ENCODE measurements at places on chromosomes 2 and 18. TPM values are rescaled to one million over a fixed set of nuclear protein-coding genes. Genes with fewer than 3 reads are reported as not detected.
A peak's percentile ranks its signal among the peaks of the same experiment; 100 is the strongest.

DNA sequence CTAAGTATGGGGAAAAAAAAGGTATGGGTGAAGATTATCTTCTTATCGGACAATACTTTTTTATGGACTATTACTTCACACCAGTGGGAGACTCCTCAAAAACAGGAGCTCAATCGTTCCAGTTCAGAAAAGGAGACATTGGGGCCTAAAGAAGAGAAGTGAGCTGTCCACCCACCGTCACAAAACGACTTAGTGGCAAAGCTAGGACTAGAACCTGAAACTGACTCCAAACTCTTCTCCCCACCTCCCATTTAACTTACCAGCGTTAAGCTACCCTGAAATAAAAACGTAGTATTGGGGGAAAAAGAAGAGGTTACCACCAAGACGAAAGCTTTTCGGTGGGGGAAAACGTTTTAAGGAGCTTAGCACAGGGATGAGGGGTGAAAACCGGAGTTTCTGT, 503 bp downstream of the GTF3C3 start:
- no peak for DNase-seq

DNA sequence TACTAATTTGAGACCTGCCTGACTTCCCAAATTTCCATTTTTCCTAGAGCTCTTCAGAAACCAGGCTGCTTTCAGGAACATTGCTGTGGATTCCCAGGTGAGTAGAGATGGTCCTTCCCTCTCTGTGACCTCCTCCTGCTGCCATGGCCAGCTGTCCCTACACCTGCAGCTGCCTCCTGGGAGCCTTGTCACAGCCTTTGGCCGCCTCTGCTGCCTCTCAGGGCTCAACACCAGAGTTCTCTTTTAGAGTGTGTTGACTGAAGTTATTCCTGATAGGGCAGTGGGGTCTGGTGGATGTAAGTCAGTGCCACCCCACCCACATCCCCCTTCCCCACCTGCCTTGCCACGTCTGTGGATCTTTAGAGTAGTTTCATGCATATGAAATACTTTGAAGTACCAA, 22.9 kb downstream of the SPATS2L start:
- no peak for DNase-seq

GRCh38 chr18:50424877-50425690, 50.2 kb downstream of the SKA1 start:
- DNase-seq: no peak

- DNase-seq: no peak
Measured at GRCh38 chr2:170930131-170930990, 1.3 kb downstream of the GORASP2 start.

DNA sequence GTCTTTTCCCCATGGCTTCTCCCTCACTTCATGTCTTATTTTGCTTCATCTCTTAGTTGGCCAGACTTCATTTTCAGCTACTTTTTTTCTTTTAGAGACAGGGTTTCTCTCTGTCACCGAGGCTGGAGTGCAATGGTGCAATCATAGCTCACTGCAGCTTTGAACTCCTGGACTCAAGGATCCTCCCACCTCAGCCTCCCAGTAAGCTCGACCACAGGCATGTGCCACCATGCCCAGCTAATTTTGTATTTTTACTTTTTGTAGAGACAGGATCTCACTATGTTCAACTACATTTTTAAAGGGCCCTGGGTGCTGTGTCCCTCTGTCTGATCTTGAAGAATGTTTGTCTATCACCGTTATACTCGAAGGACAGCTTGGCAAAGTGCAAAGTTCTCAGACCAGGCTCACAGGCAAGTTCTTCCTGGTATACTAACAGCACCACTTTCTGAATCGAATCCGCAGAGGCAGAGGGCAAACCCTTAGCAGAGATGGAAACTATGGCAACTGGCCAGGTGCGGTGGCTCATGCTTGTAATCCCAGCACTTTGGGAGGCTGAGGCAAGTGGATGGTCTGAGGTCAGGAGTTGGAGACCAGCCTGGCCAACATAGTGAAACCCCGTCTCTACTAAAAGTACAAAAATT, 60.9 kb downstream of the SOWAHC start:
- DNase-seq: peak; percentile 23

DNA sequence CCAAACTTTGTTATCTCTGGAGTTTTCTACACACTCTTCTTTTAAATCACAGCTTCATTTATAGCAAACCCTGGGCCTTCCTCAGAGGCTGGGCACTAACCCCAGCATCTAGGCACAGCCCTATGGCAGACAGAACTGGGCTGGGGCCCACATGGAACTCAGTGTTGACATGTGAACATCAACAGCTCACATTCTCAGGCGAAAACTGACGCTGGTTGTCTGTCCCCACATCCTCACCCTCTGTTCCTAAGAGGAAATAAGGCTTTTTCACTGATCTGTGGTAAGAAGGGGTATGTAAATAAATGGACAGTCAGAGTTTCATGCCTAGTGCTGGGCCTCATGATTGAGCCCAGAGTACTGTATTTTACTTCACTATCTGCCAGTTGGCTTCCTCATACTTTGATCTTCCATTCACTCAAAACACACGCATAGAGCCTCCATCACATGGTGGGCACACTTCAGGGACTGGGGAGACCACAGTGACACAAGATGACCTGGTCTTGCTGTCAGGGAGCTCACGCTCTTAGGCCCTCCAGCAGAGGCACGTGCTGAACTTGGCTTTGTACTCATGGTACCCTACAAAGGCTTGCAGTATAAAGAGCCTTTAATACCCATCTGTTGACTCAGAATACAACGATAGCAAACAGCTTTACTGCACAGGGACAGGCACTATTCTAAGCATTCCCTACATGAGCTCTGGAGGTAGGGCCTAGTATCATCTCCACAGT, 43.0 kb downstream of the EFEMP1 start:
- DNase-seq: no peak

DNA sequence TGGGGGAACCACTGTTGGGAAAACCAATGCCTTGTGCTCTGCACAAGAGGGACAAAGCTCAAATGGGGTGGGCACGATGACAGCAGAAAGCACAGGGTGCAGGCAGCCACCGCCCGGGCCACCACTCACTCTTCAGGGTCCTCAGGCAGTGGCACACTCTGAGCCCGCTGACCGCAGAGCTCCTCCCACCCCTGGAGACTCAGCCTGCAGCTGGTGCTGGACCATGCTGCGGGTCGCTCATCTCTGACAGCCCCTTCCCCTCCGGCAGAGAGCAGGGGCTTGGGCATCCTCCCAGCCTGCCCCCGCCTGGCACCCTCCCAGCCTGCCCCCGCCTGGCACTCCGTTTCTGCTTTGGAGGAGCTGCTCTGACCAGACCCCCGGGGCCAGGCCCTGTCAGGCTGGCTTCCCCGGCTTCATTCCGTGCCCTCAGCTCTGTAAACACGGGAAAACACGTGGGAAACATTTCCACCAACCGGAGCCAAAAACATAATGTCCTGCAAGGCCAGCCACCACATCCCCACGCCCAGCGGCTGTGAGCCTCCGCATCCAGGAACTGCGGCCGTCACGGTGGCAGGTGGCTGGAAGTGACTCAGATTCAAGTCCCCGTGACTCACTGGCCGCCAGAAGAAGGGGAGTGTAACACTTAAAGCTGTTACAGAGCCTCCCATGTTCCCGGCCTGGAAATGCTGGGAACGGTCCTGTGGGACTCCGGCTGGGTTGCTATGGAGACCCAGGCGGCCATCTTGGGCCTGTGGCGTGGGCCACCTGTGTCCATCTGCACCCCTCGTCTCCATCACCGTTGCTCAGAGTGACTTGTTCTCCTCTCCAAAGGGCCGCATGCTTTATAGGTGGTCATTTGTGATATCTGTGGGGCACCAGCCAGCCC, 6.8 kb upstream of the SNED1 start:
- peak; percentile 92 for DNase-seq

- DNase-seq: no peak
Measured at GRCh38 chr2:157592948-157593347, 35.7 kb downstream of the ACVR1C start.

DNA sequence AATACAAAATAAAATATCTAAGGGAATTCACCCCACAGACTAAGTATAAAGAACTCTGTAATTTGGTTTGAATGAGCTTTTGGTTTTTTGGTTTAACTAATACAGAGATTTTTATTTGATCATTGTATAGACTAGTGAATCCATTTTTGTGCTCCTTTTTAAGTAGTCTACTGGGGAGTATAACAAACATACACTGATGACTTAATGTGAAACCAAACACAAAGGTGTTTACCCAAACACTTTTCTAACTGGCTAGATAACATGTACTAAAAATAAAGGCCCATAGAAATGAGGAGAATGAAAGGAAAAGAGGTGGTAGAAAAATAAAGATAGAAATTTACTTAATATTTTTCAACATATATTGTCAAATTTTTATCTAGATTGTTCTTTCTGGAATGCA, 146.0 kb downstream of the NRXN1 start:
- no peak for DNase-seq

- DNase-seq: no peak
Measured at GRCh38 chr2:23381084-23381483, 3.9 kb upstream of the KLHL29 start.

- no peak for DNase-seq
Measured at GRCh38 chr2:215949991-215950404, 63.4 kb downstream of the MREG start.

DNA sequence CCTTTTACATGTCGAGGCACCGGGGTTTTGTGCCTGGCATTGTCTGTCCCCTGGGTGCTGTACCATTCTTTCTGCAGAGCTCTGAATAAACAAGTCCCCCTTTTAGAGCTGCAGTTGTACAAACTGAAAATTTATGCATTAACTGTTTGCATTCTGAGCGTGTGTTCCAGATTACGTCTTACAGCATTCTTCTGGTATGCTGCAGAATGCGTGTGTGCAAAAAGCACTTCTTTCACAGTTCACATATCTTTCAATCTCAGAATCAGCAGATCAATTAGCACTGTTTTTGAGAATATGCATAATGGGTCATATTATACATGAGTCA, 27.5 kb downstream of the MEIS1 start:
- no peak for DNase-seq

- DNase-seq: no peak
Measured at GRCh38 chr18:34820360-34821065, 110.4 kb downstream of the DTNA start.

DNA sequence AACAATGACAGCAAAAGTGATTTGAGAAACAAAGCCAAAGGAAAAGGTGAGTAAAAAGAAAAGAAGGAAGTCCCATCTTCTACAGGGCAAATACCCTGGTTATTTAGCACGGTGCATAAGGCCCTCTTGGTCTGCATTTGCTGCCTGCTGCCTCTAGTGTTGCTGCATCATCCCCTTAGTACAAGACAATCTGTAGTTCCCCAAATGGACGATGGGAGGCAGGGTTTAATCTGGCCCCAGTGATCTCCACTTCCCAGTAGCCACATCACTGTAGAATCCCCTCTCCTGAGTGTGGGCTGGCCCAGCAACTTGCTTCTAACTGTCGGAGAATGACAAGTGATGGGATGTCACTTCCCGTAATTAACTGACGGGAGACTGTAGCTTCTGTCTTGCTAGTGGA, 85.1 kb downstream of the CTAGE1 start:
- no peak for DNase-seq

DNA sequence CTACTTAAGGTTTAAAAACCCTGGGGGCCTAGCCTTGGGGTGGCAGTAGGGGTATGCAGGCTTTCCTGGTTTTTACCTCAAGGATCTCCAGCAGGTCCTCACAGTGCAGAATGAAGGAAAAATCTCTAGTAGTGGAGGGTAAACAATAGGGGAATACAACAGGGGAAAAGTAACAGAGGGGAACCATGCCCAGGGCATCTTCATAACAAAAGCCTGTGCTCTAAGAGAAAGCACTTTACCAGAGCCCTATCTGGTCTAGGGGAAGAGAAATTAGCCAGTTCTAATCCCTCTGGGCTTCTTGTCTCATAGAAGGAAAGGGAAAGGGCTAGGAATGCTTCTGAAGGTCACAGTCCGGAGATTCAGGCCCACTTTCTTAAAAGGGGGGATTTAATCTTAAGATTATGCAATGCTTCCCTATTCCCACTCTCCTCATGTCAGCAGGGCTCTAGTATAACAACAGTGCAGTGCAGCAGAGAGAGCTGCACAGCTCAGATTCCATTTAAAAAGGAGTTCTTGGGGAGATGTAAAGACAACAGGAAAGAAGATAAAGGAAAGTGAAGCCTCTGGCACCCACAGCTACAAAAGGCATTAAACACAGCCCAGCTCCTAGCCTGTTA, 149.0 kb upstream of the CYP1B1 start:
- no peak for DNase-seq

GRCh38 chr2:118769707-118770400, 77.6 kb downstream of the EN1 start:
- DNase-seq: no peak

DNA sequence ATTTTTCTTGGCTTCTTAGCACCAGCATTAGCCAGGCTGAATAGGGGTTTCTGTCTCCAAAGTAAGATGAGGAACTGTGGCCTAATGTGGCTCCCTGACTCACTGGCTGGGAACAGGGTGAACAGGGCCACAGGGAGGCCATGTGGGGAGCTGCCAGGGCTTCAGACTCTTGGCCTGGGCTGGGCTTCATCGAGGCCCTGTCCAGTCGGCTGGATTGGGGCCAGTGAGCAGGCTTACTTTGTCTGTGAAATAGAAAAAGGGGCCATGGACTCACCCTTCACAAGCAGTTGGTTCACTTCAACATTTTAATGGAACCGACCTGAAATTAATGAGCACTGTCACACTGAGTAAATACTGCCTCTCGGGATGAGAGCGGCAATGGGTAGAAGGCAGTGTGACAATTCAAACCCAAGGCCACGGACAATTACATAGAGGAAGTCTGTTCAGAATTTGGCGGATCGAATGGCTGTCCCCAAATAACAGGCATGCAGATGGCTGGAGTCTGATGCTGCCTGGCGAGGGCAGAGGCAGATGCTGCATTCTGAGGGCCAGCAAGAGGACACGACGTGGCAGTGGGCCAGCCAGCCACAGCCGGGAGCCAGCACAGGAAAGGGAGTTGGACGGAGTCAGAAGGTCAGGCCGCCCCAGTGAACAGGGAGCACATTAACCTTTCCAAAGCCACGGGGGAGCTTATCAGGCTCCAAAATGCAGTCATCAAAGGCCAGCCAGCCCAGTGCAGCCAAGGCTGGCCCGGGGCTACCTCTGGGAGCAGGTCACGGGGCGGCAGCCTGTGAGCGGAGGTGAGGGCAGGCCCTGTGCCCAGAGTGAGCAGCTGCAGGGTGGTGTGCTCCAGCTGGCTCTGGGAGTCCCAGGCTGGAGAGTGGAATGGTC, 146.6 kb upstream of the REV1 start:
- DNase-seq: peak; percentile 93

- DNase-seq: no peak
Measured at GRCh38 chr2:46225730-46226129, 71.5 kb upstream of the EPAS1 start.

GRCh38 chr18:55906536-55906935, 318.5 kb upstream of the TCF4 start:
- DNase-seq: no peak

The GALNT13 gene
- total RNA-seq: not detected

The L3MBTL4 gene
- total RNA-seq: 1.1 TPM

The NGEF gene
- 0.51 TPM for total RNA-seq

The EFR3B gene
- total RNA-seq: 4.1 TPM

The CCDC88A gene
- 20.0 TPM for total RNA-seq

The C2orf81 gene
- 1.1 TPM for total RNA-seq

The GKN2 gene
- total RNA-seq: not detected

The TEX44 gene
- total RNA-seq: not detected

The ATF2 gene
- total RNA-seq: 27.6 TPM

The MRPL30 gene
- total RNA-seq: 39.3 TPM

The PRSS56 gene
- 0.11 TPM for total RNA-seq

The CHAC2 gene
- 6.8 TPM for total RNA-seq
